ENCODE measurements at places on chromosomes 2 and 18.

DNA sequence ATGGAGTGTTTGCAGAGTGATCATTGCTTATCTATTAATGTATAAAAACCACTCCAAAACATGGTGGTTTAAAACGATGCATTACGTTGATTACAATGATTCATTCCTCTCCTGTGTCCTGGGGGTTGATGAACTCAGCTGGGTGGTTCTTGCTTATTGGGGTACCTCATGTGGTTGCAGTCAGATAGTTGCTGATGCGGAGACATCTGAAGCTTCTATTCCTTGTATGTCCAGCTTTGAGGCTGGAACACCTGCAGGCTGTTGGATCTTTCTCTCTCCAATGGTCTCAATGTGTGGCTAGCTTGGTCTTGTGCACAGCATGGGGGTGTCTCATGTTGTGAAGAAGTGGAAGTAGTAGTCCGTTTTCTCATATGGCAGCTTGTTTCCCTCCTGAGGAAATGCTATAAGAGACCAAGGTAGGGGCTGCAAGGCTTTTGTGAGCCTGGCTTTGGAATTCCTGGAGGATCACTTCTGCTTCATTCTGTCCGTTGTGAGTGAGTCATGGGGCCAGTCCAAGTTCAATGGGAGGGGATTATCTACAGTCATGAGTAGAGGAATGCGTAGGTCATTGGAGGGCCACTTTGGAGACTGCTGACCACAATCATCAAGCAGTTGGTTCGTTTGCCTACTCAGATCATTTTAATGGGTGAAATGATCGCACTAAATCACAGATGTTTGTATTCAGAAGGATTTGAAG is 601.0 kb downstream of the SLC4A3 start:
- no peak for DNase-seq

GRCh38 chr2:42110641-42111322 is 58.4 kb upstream of the EML4 start:
- DNase-seq: no peak

GRCh38 chr2:83900862-83901261 is 558.2 kb downstream of the SUCLG1 start:
- DNase-seq: no peak

- no peak for DNase-seq
These were observed 126.5 kb downstream of the RNF144A start for GRCh38 chr2:7043690-7044089.

GRCh38 chr2:216698895-216699294 is 3.5 kb upstream of the IGFBP5 start:
- no peak for DNase-seq

GRCh38 chr2:41896186-41896846 is 151.5 kb upstream of the PKDCC start:
- no peak for DNase-seq

GRCh38 chr18:59712311-59712710 is 15.1 kb upstream of the CCBE1 start:
- no peak for DNase-seq

GRCh38 chr18:76491473-76491775 is 3.6 kb downstream of the ZNF516 start:
- DNase-seq: no peak

DNA sequence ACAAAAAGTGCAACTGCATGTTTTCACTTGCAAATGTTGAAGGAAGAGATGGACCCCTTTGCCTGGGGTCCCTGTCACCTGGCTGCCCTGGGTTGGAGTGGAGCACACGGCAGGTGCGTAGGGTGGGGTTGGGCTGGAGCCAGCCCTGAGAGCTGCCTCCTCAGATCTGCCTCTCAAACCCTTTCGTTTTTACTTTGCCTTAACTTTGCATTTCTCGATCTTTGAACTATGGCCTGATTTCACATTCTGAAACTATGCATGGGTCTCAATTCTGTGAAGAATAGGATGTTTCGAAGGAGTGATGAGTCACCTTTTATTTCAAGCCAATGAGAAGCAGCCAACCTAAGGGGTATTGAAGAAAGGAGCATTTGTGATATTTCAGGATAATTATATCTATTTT is 132.8 kb downstream of the ACOXL start:
- no peak for DNase-seq

DNA sequence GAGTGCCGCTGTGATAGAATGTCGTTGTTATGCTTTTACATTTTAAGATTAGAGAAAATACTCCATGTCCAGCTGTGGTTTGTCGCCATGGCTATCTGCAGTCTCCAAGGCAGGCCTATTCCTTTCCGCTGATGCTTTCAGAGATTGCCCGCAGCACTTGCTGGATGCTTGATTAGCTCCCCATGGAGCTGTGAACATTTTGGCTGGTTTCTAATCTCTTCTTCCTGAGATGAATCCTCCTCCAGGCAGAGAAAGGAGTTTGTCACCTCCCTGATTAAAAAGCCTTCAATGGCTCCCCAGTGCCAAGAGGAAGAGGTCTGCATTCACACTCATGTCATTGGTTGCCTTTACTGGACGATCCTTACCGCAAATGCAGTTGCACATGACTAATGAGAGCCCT is 32.6 kb upstream of the LPIN1 start:
- DNase-seq: no peak

DNA sequence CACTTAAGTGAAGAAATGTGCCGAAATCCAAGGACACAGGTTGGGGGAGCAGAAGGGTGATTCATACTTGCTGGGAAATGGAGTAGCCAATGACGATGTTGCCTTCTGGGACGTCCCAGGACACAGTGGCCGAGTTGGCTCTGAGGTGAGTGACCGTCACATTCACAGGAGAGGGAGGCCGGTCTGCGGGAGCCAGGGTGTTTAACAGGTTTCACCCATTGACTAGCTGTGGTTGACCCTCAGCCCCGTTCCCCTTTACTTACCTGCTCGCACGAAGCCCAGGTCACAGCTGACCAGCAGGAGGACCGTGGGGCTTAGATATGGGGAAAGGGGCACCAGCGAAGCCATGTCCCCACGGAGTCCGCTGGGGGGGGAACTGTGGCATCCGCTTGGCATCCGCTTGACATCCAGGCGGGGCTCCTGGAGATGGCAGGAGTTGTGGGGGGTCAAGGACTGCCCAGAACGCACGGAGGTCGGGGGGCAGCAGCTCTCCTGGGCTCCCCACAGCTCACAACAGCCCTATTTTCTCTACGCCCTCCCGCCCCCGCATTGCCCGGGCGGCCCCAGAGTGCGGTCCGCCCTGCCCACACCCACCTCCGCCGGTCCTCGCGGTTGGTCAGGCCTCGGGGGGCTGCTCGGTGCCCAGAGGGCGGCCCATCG is 586 bp downstream of the FNDC4 start:
- DNase-seq: no peak

DNA sequence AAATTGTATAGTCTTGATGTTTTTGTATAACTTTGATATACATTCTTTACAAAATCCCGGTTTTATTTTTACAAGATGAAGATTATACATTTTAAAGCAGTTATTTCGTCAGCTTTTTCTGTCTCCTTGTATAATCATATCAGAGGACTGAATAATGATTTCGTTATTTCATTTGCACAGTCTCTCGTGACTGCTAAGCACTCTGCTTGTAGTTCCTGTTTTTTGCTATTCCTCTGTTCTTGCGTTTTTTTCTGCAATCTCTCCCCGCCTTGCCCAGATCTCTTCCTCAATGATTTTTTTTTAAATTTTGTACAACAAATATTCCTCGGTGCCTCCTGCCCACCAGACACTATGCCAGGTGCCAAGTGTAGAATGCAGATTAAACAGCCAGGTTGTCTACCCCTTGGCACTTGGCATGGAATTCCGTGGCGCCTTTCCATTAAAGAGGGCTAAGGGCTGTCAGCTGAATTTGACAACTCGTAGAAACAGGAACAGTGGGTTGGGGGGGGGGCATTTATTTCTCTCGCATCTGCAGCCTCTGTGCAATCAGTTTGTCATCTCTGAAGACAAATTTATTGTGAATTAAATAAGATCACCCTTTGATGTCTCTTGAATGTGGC is 69.6 kb downstream of the KLHL29 start:
- no peak for DNase-seq

DNA sequence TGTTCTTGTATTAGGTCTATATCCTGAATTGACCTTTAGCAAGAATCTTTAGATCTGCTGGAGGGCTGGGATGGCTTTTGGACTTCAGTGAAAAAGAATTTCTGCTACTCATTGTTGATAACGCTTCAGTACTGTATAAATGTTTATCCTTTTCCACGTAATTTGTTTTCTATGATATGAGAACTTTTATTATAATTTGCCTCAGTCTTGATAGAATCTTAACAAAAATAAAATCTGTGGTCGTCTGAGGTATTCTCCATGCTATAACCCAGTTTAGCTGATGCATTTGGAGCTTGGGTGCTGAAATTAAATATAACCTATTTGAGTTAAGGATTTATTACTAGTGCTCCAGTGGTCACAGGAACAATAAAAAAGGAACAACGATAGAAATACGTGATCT is 71.1 kb downstream of the ACTR3 start:
- no peak for DNase-seq

GRCh38 chr2:217667512-217667911 is 335.3 kb downstream of the TNS1 start:
- no peak for DNase-seq

GRCh38 chr2:189579585-189580186 is 900 bp downstream of the SLC40A1 start:
- no peak for DNase-seq

DNA sequence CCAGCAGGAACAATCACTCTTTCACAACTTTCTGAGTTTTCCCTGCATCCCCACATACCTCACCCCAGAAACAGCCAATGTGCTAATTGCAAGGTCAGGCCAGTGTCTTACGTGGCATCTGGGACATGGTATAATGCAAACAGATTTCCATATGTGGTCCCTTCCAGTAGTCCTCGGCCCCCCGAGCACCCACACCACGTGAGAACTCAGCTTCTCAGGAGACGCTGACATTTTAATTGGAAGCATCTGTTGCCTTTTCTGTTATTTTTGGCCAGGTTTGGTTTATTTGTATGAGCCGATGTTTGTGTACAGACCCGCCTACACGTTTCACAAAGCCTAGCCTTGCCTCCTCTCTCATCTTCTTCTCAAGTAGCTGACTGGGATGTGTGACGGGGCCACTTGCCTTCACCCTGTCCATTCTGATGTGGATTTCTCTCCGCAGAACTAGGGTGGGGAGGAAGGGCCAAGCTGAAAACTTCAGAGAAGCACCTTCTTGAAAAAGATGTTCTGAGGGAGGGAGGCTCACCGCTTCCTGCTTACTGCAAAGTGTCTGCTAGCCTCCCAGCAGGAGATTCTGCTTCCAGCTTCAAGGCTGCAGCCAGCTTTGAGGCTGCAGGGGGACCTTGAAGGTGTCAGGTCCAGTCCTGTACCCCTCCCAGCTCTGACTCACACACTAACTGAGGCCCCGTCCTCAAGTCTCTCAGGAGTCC is 109.6 kb upstream of the SLC14A2 start:
- no peak for DNase-seq

DNA sequence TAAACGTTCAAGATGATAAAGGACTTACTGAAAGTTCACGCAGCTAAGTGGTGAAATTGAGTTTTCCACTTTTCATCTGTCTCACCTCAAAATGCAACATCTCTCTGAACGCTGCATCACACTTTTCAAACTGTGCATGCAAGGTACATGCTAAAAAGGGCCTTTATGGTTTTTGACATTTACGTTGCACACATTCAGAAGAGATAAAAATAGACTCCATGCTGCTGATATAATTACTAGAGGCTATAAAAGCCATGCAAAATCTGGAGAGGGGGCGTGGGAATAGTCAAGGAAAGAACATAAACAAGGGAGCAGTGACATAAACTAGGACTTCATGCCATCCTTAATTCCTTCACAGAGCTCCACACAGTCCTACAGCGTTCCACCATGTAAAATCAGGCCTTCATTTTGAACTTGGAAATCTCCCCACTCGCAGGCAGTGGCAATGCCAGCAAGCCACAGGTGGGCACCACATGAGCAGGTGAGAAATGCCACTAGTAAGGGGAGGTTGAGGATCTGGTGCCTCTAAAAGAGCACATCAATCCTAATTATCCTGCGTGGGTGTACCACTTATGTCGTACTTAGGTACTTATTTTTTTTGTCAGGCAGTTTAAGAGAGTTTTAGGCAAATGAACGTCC is 71.4 kb downstream of the ZEB2 start:
- DNase-seq: no peak

DNA sequence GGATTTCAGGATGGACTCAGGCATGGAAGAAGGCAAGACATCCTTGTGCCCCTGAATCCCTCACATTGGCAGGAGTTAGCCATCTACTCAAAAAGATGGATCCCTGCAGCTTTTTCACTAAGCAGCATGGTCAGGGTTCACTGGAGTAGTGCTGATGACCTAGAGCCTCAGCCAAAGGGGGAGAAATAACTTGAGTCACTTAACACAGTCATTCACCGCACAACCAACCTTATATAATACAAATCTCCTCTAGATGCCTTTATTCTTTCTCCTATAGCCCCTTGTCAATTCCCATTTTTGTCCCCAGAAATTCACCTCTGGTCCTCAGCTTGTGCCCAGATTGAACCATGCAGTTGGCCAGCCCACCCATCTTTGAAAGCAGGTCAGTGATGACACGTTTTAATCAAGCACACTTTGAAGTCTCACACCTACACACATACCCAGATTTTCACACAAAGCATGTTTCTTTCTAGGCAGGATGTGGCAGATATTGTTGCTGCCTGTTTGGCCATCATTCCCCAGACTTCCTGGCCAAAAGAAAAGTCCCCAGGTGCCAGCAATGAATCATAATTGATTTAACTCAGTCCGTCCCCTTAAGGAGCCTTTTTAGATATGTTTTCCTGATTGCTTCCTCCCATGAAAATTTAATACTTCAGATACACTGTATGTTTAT is 84.2 kb downstream of the LBH start:
- DNase-seq: no peak

- DNase-seq: no peak
These were observed 83.2 kb downstream of the THNSL2 start for GRCh38 chr2:88253375-88253774.

GRCh38 chr2:8543383-8544170 is 138.3 kb upstream of the ID2 start:
- DNase-seq: peak; percentile 34

GRCh38 chr18:77905449-77906055 is 655.9 kb downstream of the GALR1 start:
- no peak for DNase-seq

GRCh38 chr2:33090553-33091134 is 143.9 kb downstream of the LTBP1 start:
- DNase-seq: no peak

DNA sequence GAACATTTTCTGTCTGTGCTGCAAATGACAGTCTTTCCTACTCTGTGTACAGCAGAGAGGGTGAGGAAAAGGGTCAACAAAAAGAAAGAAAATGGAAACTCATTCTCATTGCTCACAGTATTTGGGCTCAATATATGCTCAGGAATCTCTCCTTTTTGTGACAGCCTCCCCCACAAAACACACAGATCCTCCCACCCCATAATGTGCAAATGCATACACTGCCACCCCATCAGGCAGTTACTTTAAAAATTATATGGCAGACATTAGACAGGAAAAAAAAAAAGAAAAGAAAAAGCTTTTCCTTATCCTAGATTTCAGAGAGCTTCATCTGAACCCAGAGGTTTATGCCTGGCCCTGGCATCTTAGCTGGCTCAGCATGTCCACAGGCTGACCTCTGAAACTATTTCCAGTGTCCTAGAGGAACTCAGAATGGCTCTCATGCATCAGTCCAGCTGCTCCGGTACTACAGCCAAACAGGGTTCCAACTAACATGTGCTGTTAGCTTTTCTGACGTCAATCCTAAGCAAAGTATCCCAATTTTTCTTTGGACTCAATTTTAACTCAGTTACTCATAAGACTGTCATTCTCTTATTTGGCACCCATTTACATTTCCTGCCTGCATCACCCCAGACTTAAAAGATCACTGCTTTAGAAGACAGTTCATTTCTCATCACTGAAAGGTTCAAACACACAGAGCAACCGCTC is 105.9 kb downstream of the RBMS1 start:
- no peak for DNase-seq

Measured in esophagus squamous epithelium (tissue), 5 donors.